ENCODE measurements at places on chromosomes 11 and 22.

DNA sequence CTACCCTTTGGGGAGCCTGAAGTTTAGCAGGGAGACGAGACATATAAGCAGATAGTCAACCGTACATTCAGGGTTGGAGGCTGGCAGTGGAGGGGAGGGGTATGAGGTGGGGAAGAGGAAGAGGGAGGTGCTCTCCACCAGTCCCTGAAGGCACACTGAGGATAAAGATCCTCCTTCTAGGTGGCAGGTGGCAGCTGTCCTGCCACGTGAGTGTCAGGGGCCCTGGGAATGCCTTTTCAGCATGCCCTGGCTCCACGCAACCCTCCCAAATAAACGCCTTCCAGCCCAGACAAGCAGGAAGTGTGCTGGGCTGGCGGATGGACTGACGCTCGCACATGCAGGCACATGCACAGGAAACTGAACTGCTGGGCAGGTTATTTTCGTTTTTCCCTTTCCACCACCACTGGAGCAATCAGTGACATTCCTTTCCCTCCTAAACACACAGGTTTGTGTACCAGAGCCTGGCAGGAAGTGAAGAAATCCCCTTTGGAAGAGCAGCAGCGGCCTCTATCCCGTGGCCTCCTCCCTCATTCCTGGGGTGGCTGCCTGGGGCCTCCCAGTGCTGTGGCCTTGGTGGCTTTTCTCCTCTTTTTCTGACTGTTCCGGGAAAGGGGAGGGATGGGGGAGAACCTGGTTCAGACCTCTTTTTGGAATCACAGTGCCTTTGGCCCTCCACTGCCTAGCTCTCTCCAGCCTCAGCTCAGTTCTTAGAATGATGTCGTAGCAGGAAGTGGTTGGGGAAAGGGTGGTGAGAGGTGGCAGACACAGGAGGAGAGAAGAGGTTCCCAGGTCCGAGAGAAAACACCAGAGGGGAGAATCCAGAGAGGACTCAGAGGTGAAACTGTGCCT, 157.0 kb upstream of the TIMP3 start:
- peak; percentile 37 for DNase-seq

GRCh38 chr11:102983486-102983885, 28.0 kb upstream of the MMP13 start:
- DNase-seq = no peak

- DNase-seq = no peak
Observed at GRCh38 chr11:64230985-64231365, 627 bp downstream of the DNAJC4 start.

DNA sequence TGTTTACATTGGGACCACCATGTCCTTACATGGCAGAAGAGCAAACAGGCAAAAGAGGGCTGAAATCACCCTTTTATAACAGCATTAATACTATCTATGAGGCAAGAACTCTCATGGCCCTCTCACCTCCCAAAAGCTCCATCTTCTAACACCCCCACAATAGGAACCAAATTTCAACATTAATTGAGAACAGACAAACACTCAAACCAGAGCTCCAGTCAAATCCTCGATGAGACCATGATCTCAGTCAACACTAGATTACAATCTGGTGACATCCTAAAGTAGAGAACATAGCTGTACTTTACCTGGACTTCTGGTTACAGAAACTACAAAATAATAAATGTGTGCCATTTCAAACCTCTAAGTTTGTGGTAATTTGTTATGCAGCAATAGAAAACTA, 25.1 kb downstream of the OR2AG2 start:
- no peak for DNase-seq

- no peak for DNase-seq
Observed at GRCh38 chr11:113082341-113082955, 121.2 kb downstream of the NCAM1 start.

GRCh38 chr11:95072948-95073347, 6.2 kb downstream of the SRSF8 start:
- DNase-seq = peak; percentile 30

DNA sequence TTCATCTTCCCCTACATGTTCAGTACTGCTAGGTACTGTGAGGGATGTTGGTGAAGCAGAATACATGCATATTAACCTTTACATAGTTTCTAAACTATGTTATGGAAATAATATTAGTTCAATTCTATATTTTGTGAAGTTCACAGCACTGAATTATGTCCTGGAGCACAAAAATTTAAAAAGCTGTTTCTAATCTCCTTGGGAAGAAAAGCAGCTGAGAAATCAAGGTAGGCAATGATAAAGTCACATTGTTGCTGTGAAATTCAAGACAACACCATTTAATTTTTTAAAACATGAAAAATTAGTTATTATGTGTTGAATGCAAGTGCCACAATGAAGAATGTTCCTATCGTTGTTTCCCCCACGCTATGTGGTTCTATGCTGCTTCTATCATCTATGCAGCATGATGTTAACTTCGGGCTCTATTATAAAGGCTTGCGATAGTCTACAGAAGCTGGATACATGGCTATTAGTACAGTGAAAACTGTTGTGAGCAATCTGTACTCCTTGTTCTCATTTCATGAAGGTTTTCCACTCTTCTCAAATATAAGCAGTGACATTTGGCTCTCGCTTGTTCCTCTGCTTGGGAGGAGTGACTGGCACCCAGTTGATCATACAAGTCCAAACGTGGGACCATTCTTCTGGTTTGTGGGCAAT, 164.3 kb downstream of the AASDHPPT start:
- no peak for DNase-seq

- no peak for DNase-seq
Observed at GRCh38 chr22:35991168-35991567, 37.5 kb downstream of the RBFOX2 start.

GRCh38 chr11:102111011-102111786, 952 bp downstream of the YAP1 start:
- peak; percentile 31 for DNase-seq

- peak; percentile 88 for DNase-seq
Observed at GRCh38 chr11:33893711-33894397, 2.0 kb upstream of the LMO2 start.

- no peak for DNase-seq
Observed at GRCh38 chr22:18068381-18068988, 9.3 kb upstream of the PEX26 start.

- no peak for DNase-seq
Observed at GRCh38 chr11:74634537-74634936, 42.2 kb downstream of the POLD3 start.

- DNase-seq = peak; percentile 33
Observed at GRCh38 chr22:41501209-41501608, 32.3 kb downstream of the ACO2 start.

GRCh38 chr11:123351375-123351774, 78.7 kb upstream of the GRAMD1B start:
- DNase-seq = no peak

DNA sequence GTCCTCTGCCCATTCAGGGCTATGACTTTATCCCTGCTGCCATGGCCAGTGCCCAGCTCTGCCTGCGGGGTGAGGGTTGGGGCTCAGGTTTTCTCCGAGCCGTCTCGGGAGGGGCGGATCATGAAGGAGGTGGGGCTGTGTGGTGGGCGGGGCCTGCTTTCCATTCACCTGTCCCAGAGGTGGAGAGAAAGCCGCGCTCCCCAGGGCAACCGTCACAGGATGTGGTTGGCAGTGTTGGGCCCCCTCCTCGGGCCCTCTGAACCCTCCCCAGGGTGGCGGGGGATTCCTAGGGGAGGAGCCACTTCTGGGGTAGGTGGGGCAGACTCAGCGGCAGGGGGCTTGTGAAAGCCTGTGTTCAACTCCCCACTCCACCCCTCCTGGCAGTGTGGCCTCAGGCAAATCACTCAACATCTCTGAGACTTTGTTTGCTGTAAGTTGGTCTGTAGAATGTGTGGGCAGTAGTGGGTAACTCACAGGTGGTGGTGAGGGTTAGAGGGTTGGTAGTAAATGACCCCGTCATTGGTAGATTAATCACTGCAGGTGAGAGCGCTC, 50.3 kb downstream of the CD6 start:
- DNase-seq = peak; percentile 94

DNA sequence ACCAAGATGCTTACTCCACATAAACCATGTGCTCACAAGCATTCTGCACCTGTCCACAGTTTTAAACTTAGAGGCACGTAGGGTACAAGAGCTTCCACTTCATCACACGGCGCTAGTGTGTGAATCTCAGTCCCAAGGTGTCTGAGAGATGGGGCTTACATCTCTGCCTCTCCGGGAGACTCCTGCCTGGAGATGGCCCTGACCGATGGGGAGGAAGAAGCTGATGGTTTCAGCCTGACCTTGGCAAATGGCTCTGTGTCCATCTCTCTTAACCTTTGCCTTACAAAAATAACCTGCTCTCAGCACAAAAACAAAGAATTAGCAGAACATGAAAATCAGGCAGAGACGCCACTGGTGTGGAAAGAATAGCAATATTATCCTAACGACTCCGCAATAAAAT, 559.3 kb upstream of the B3GAT1 start:
- DNase-seq = no peak

DNA sequence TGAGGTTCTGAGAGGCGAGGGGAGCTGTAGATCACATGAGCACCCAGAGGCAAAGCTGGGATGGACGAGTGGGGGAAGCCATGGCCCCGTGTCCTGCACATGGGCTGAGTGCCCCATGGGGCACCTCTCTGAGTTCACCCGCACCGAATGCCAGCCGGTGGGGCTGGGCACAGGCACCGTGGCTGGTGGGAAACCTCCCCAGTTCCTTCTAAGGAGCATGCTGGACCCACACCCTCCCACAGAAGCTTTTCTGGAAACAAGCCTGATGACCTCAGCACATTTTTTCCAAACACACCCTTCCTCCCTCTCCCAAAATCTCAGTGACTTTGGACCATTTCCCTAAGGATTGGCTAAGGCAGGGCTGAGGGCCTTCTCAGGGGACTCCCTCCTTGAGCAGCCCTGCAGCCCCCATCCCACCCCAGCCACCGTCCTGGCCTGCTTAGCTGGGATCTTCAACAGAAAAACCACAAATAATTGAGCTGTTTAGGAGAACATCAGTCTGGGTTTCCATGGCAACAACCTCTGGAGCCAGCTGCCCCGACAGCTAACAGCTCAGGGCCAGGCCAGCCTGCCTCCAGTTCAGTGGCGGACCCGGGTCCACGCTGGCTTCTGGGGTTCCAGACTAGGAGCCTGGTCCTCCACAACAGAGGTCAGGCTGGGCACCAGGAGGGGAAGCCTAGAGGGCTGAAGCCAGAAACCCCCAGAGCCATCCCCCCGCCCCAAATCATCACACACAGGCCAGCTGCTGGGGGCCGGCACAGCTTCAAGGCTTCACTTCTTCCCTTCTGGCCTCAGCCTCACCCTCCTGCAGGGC, 18.1 kb upstream of the LINC01488 start:
- no peak for DNase-seq

DNA sequence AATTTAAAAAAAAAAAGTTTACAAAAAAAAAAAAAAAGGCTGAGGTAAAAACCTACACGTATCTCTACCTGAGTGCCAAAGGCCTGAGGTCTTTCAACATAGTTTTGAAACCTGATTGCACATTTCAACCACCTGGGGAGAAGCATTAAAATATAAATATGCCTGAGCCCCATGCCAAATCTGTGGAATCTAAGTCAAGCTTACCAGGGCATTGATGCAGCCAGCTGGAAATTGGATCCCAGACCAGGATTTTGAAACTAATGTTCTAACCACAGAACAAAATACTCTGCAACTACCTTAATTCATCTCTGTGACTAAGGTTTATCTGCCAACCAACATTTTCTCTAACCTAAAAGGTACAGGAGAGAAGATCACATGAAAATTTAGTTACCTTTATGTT, 38.8 kb upstream of the CHRNA10 start:
- no peak for DNase-seq

- DNase-seq = no peak
Observed at GRCh38 chr11:72872012-72872411, 57.8 kb downstream of the ATG16L2 start.

DNA sequence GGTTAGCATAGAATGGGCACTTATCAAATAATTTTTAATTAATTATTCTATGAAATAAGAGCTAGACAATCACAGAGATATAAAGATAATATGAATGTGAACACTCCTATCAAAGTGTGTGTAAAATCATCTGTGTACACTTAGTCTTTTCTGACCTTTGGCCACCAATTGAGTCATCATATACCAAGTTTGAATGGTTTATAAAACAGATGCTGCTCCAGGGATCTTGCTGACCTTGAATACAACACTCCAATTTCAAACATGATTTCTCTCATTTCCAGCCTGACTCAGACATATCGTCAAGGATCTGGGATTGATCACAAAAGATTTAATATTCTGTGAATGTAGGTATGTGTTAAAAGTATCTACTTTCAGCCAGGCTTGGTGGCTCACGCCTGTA, 2.9 kb upstream of the OR51V1 start:
- DNase-seq = no peak

DNA sequence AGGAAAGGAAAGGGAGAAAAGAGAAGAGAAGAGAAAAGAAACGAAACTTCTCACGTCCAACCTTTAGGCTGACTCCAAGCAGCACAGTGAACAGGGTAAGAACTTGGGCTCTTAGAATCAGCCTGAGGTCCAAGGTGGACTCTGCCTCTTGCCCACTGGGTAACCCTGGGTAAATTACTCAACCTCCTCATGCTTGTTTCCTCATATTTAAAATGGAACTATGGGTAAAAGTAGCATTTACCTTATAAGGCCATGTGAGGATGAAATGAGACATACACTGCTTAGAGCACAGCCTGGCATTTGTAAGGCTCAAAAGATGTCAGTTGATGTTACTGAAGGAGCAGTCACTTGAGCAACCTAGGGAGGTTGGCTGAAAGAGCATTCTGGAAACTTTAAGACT, 107.9 kb downstream of the C11orf58 start:
- no peak for DNase-seq

GRCh38 chr11:41320653-41321052, 138.8 kb downstream of the LRRC4C start:
- no peak for DNase-seq

- DNase-seq = no peak
Observed at GRCh38 chr22:30205281-30206115, 41.1 kb downstream of the LIF start.

- no peak for DNase-seq
Observed at GRCh38 chr11:102846292-102846691, 2.9 kb upstream of the MMP3 start.

- DNase-seq = no peak
Observed at GRCh38 chr11:28738549-28738948, 630.4 kb downstream of the METTL15 start.

GRCh38 chr22:22834783-22835182, 52.8 kb upstream of the IGLL5 start:
- DNase-seq = no peak

GRCh38 chr22:17980638-17981051, 43.7 kb downstream of the MICAL3 start:
- DNase-seq = peak; percentile 71

- DNase-seq = no peak
Observed at GRCh38 chr11:62064221-62064620, 59.6 kb upstream of the INCENP start.

GRCh38 chr22:29450222-29450621, 11.8 kb downstream of the RFPL1 start:
- DNase-seq = no peak

- DNase-seq = no peak
Observed at GRCh38 chr22:45246060-45246985, 5.6 kb upstream of the KIAA0930 start.

GRCh38 chr22:37410174-37411055, 16.9 kb downstream of the ELFN2 start:
- DNase-seq = no peak

DNA sequence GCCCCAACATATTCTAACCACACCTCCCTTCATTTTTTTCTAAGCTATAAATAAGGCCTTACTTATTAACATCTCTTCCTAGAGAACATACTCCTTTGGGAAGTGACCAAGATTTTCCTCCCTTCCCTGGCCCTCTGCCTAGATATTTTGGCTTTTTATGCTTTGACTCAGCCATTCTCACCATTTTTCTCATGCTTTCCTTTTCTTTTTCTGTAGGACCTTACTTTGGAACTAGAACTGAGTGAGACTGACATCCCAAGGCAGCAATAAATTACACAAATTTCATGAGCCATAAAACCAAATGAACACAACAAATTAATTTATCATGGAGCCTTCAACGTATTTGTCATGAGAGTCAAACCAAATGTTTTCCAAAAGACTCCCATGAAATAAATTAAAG, 142.7 kb upstream of the CTSC start:
- DNase-seq = no peak
